ENCODE measurements at places on chromosomes 4 and X. TPM values are rescaled to one million over a fixed set of nuclear protein-coding genes. Genes with fewer than 3 reads are reported as not detected.

PCDH11X gene
- not detected for total RNA-seq

CPLX1 gene
- not detected for total RNA-seq

FGFRL1 gene
- 17.2 TPM for total RNA-seq

CT47B1 gene
- total RNA-seq = not detected

CLDN2 gene
- not detected for total RNA-seq

ELOVL6 gene
- total RNA-seq = 8.4 TPM

OCIAD2 gene
- total RNA-seq = 80.2 TPM

POLN gene
- total RNA-seq = 1.0 TPM

TDO2 gene
- total RNA-seq = 0.16 TPM

TLL1 gene
- not detected for total RNA-seq

NHS gene
- 25.6 TPM for total RNA-seq

PLK4 gene
- 44.7 TPM for total RNA-seq

CDKL2 gene
- 0.84 TPM for total RNA-seq

TMSB15A gene
- 0.44 TPM for total RNA-seq

PAPSS1 gene
- total RNA-seq = 26.3 TPM

TRPC3 gene
- 0.42 TPM for total RNA-seq

C1QTNF7 gene
- total RNA-seq = not detected

TMPRSS11B gene
- total RNA-seq = not detected

LIN54 gene
- 22.7 TPM for total RNA-seq

SYTL5 gene
- not detected for total RNA-seq

HAUS7 gene
- total RNA-seq = 66.4 TPM

DCLK2 gene
- not detected for total RNA-seq

TCEAL9 gene
- total RNA-seq = 9.6 TPM

CYSLTR1 gene
- total RNA-seq = 0.36 TPM

COL4A6 gene
- total RNA-seq = not detected

C1GALT1C1 gene
- 13.3 TPM for total RNA-seq

USP11 gene
- 49.5 TPM for total RNA-seq

KCNE5 gene
- total RNA-seq = 0.14 TPM

FAM9B gene
- not detected for total RNA-seq

TMEM128 gene
- total RNA-seq = 23.6 TPM

DKK2 gene
- not detected for total RNA-seq

DDIT4L gene
- total RNA-seq = not detected

WWC2 gene
- 4.6 TPM for total RNA-seq
